ENCODE measurements at places on chromosomes 6 and 20. TPM values are rescaled to one million over a fixed set of nuclear protein-coding genes. Genes with fewer than 3 reads are reported as not detected.

Gene FBXO5
- 3.0 TPM for total RNA-seq

- peak; percentile 49 for DNase-seq
These were observed 28.8 kb downstream of the RIOK1 start for GRCh38 chr6:7418238-7418905.

DNA sequence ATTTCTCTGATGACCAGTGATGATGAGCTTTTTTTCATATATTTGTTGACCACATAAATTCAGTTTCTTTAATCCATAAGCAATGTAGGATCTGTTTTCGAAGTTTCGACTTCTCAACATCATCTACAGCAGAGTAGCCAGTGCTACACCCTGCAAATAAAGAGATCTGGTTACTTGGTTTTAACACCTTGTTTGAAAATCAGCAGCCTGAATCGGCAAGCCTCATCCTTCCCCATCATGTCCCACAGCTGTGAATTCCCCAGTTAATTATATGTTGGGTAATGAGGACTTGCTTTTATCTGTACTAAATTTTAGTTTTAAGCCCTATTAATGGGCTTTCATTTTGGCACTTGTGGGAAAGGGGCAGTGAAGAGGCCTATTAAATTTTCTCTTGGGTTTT, 80.6 kb downstream of the BMP2 start:
- no peak for DNase-seq

DNA sequence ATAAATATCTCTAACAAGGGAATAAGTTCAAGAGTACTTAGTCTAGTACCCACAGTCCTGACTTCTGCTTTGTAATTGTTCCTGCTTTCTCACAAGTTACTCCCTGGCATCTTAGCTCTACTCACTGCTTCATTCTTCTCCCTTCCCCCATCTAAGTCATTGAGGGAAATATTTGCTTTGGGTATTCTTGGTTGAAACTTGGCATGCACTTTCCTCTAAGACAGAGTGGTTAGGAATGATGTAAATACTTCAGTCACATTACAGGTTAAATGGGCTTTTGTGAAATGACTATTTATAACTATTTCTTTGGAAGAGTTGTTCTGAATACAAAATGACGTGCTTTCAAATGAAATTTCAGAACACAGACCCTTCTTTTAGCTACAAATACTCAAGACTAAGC, 67.7 kb upstream of the PLEKHG1 start:
- DNase-seq: no peak

- DNase-seq: no peak
These were observed 627 bp upstream of the EIF6 start for GRCh38 chr20:35284992-35285805.

Measured in prostate gland (tissue), 2 donors.